ENCODE measurements at places on chromosomes 4 and X. TPM values are rescaled to one million over a fixed set of nuclear protein-coding genes. Genes with fewer than 3 reads are reported as not detected.

DNA sequence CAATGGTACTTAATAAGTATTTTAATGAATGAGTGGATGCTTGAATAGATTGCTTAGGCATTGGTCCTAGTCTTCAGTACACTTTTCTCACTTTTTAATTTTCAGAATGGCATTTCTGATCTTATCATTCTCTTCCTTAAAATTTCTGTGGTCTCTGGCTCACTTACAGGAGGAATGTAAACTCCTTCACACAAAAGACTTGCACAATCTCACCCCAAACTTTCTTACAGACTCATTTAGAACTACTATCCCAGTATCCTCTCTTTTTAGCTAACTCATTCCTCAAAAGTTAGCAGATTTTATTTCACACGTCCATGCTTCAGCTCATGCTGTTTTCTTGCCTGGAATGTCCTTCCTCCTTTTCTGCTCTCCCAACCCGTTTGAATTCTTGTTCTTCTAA, 350.1 kb downstream of the GRXCR1 start:
- no peak for DNase-seq

DNA sequence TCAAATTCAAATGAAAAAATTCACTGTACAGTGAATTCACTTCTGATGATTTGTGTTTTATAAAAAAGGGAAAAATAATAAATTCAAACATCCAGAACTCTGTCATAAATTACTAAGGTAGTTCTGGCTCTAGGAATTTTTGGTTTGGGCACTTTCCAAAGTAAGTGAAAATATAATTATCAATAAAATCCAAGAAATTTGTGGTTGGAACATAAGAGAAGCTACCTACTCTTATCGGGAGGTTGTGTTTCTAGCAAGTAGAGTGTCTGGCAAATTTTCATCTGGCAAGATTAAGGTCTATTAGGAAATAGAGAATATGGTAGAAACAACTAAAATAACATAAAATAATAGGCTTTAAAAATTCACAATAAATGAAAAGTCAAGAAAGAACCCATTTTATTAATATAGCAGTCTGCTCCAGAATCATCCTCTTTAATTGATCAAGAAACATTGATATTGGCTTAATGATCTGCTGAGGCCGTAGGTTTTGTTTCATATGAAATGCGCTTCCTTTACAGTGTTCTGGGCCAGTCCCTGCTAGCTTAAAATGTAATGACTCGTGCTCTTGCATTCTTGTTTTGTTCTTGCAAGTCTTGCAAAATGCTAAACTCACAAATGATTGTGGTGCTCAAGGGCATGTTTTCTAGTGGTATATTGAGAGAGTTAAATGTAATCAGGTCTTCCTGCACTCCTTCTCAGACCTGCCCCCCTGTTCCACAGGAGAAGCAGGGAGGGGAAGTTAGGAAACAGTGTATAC, 331.4 kb downstream of the RAPGEF2 start:
- DNase-seq, result no peak

BEX2 gene
- total RNA-seq, result 24.2 TPM

DNA sequence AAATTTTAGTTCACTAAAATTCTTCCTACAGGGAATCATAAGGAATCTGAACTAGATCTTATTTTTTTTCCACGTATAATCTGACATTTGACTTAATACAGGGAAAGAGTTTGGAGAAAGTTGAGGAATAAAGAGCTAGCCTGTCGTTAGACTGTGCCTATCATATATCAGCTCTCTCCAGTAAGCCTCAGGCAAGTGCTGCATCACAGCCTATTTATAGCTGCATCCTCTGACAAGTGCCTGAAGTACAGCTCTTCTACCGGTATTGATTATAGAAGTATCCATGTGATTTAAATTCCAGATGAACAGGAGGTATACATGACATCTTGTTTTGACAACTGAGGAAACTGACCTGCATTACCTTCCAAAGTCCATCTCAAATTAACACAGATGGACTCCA, 248.9 kb downstream of the TLL1 start:
- no peak for DNase-seq

DNA sequence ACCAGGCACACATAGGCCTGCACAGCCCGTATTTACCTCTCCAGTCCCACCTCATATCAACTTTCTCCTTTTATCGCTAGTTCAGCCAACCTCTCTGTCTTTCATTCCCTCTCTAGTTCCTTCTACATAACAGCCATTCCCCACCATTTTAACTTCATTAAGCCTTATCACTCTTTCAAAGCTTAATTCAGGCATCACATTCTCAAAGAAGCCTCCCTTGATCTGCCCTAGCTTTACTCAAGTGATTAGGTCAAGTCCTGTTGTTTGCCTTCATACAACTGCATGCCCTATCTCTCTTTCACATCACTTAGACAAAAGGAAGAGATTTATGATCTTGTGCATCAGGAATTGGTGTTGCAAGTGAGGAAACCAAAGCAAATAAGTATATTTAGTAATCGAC, 74.2 kb downstream of the ALPK1 start:
- DNase-seq, result no peak

- DNase-seq, result no peak
Observed at GRCh38 chrX:69524781-69525363, 20.7 kb downstream of the NALF2 start.

- no peak for DNase-seq
Observed at GRCh38 chr4:182924497-182924896, 7.3 kb upstream of the DCTD start.

DNA sequence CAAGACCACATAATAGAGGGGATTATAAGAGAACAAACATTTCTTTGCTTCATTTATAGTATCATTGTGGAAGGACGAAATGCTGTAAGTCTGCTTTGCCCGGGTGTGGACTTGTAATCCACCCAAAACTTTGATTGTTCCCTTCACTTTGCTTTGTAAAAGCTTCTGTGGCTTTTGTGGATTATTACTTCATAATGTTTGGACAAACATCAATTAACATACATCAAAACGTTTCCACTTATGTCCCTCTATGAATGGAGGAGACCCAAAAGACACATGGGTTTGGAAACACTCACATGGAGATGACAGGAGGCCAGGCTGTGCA, 415.4 kb downstream of the SPRY1 start:
- DNase-seq, result no peak

ZFP92 gene
- 0.62 TPM for total RNA-seq

- DNase-seq, result no peak
Observed at GRCh38 chr4:12452291-12452690, 1023.6 kb upstream of the HS3ST1 start.

DMD gene
- total RNA-seq, result 0.93 TPM

DGKK gene
- total RNA-seq, result not detected

- DNase-seq, result no peak
Observed at GRCh38 chr4:168021666-168022065, 70.7 kb upstream of the ANXA10 start.

RTL5 gene
- total RNA-seq, result 8.7 TPM

- no peak for DNase-seq
Observed at GRCh38 chrX:109281483-109282275, 200.2 kb downstream of the GUCY2F start.

FGFR3 gene
- total RNA-seq, result 0.90 TPM

NUDT11 gene
- 0.63 TPM for total RNA-seq

- DNase-seq, result peak; percentile 16
Observed at GRCh38 chrX:69093960-69094871, 71.0 kb downstream of the PJA1 start.

- DNase-seq, result no peak
Observed at GRCh38 chr4:2426711-2427275, 8.0 kb downstream of the CFAP99 start.

DNA sequence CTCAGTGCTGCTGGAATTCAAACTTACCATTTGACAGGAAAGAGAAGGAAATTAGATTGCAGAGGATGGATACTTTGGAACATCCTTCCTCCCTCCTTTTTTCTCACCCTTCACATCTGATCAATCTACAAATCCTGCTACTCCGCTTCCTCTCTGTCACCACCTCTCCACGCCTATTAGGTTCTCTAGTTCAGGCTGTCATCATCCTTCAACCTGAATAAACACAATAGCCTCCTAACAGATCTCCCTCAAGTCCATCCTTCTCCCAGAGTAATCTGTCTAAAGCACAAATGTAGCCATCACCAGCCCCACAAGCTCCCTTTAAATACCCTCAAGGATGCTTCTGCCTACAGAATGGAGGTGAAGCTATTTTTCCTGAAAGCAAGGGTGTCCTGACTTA, 20.0 kb upstream of the SLAIN2 start:
- DNase-seq, result no peak

RRH gene
- not detected for total RNA-seq

- DNase-seq, result no peak
Observed at GRCh38 chrX:101595739-101596419, 21.9 kb downstream of the ARMCX6 start.

- no peak for DNase-seq
Observed at GRCh38 chrX:7420717-7421116, 272.8 kb upstream of the PUDP start.

GRCh38 chrX:63652086-63652765, 132.8 kb downstream of the ARHGEF9 start:
- DNase-seq, result no peak

GRCh38 chr4:15233626-15234025, 194.2 kb upstream of the C1QTNF7 start:
- DNase-seq, result no peak

DNA sequence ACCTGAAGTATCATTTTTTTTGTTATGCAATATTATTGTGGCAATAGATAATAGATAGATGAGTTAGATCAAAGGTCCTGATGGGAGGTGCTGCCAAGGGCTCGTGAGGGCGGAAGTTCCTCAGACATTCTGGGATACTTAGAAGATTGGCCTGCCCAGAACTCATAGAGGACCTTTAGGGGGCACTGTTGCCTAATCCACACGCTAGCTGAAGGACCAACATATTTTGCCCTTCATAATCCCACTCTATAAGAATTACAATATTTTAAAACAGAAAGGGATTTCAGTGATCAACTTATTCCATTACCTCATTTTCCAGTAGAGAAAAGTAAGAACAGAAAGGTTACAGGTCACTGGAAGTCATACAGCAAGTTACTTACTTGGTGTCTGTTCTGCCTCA, 22.9 kb upstream of the COX7B2 start:
- DNase-seq, result no peak
